ENCODE measurements at places on chromosomes 11 and 22. TPM values are rescaled to one million over a fixed set of nuclear protein-coding genes. Genes with fewer than 3 reads are reported as not detected.

GRCh38 chr22:21651521-21652009, 9.5 kb downstream of the SDF2L1 start:
- no peak for DNase-seq

- DNase-seq: no peak
Observed at GRCh38 chr11:57885298-57886050, 123.9 kb downstream of the CTNND1 start.

- DNase-seq: no peak
Observed at GRCh38 chr11:112025707-112026106, 499 bp downstream of the DLAT start.

DNA sequence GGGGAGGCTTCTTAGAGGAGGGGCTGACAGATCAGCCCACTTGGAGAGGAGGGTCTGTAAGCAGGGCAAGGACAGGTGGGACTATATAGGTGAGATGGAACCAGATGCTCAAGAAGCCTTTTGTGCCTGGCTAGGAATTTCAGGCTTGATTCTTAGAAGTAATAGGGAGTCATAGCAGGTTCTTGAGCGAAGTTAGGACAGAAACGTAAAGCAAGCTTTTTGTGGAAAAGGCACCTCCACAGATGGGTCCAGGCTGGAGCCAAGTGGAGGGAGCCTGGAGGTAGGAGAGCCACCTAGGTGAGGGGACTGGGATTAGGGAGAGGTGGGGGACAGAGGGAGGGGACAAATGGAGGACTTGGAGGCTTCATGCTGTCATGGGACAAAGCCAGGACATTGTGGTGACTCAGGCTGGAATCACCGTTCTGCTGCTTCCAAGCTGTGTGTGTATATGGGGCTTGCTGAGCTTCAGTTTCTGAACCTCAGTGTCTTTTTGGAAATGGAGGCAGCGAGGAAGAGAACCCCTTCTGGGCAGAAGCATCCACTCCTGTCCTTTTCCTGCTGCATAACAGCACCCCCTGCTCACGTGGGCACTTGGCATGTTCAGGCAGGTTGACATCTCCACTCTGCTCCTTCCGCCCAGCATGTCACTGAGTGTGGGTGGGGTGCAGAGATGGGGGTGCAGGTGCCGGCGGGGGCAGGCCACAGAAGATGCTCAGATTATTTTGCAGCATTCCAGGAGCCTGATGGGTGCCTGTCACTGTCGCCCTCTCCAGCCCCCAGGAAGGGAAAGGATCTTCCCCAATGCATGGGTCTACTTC, 58.0 kb downstream of the MCM5 start:
- no peak for DNase-seq

Gene LRRC75B
- 21.3 TPM for total RNA-seq
